ENCODE measurements at places on chromosomes 11 and 22.

DNA sequence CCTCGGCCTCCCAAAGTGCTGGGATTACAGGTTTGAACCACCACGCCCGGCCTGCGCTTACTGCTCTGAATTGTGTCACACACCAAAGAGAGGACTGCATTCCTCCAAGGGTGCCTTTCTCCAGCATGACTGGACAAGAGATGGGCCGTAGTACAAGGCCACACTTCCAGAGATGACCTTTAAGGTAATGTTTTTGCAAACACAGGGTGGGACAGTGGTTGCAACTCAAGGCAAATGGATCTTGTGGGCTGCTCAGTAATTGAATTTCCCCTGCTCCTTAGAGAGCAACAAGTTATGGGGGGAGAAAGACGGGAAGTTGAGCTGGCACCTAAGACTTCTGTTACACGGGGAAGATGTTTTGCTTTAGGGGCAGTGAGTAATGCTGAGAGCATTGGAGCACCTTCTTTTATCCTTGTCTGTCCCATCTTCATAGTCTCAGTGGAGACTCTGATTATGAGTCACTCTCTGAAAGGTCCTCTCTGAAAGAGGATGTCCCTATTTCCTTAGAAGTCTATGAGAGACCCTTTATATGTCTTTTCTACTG lies 66.3 kb downstream of the C11orf91 start:
- no peak for DNase-seq

- DNase-seq = no peak
Observed at GRCh38 chr11:130128626-130129025, 31.0 kb upstream of the ST14 start.

DNA sequence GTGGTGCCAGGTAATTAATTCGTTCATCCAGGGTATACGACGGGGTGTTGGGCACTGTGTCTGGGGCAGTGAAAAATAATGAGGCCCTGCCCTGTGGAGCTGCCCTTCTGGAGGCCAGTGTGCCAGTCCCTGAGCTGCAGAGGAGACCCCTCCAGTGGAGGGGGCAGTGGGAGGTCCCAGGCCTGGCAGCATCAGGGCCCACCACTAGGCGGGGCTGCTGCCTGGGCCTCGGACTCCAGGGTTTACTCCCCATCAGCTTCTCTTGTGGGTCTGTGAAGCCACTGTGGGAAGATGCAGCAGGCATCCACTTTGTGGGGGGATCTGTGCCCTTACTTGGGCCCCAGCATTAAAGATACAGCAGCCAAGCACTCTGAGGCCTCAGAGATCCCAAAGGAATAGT lies 17.4 kb upstream of the TMPRSS6 start:
- DNase-seq = no peak

DNA sequence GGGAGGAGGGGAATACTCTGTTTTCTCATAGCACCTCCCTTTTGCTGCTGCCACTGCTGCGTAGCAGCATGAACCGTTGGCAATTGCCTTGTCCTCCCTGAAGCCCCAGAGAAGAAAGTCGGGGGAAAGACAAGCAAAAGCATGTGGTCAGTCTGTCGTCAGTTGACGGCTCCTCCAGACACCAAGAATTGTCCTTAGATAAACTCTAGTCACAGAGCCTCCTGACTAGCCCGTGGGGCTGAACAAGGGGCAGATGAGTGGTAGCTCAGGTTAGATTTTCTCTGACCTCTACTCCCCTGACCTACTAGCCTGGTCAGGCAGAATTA lies 126.4 kb upstream of the HSD17B12 start:
- DNase-seq = no peak

DNA sequence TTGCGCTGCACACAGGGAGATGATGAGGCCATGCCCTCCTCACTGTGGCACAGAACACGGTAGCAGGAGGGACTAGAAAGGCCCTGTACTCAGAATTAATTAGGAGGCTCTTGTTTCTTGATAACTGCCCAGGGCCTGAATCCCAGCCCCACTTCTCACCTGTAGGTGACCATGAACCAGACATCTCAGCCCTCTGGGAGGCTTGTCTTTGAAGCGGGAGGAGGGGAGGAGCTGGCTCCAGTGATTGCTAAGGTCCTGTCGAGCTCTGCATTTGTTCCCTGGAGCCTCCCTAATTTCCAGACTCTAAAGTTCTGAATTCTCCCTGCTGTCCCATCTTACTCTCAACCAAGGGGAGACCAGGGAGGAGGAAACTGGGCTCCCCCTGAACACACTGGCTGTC lies 19.8 kb upstream of the OAF start:
- no peak for DNase-seq

GRCh38 chr11:88424881-88425280 lies 87.3 kb upstream of the CTSC start:
- no peak for DNase-seq

DNA sequence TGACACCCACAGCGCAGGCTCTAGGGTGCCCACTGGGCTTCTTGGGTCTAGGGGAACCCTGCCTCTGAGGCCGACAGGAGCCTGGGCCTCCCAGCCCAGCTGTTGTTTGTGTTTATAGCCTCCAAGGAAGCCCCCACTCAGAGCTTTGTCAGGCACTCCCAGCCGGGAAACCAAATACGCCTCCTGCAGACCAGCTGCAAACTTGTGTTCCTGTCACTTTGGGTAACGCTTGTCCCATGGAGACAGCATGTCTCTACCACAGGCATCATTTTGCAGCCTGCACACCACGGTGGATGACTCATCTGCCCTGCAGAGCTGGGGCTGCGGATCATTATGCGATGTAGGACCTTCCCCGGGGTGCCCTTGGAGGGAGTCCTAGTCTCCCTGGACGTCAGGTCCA lies 40.6 kb upstream of the CRYBB3 start:
- no peak for DNase-seq

DNA sequence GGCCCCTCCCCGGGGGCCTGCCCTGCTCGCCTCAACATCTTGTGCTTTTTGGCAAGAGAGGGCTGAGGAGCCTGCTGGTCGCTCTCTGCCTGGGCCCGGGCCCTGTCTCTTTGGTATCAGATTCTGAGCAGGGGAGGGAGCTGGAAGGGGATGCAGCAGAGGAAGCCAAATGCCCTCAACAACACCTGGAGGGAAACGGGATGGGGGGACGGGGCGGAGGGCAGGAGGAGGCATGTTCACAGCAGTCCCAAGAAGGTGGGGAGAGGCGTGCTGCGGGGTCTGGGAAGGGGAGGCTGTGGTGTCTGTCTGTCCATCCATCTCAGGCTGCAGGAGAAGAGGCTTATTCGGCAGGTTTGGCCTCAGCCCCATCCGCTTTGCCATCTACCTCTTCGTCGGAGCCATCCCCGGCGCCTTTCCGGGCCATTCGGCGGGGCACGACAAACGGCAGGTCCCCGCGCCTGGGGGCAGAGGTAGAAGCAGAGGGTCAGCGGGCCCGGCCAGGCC lies 29.4 kb downstream of the APOL1 start:
- DNase-seq = no peak

GRCh38 chr11:62579252-62579651 lies 5.6 kb upstream of the EEF1G start:
- DNase-seq = no peak

GRCh38 chr11:34380696-34381095 lies 22.9 kb upstream of the ABTB2 start:
- DNase-seq = no peak

All from stimulated activated CD8-positive, alpha-beta memory T cell treated with anti-CD3 and anti-CD28 coated beads, Interleukin-7, amount 100 ng/mL, for 4 hours (primary cell).